Hepatocyte (in vitro differentiated cells): ENCODE measurements at places on chromosomes 12 and 14. TPM values are rescaled to one million over a fixed set of nuclear protein-coding genes. Genes with fewer than 3 reads are reported as not detected.

GRCh38 chr12:12247584-12247983, 19.3 kb downstream of the LRP6 start:
- H3K27ac ChIP-seq: no peak overlapping the region
- no peak overlapping the region for H3K4me3 ChIP-seq
- DNase-seq: no peak
- H3K36me3 ChIP-seq: no peaks in the 10 kb centered on the region
- no peaks in the 10 kb centered on the region for H3K4me1 ChIP-seq
- no peaks in the 10 kb centered on the region for H3K27me3 ChIP-seq

- H3K36me3 ChIP-seq: no peaks in the 10 kb centered on the region
- no peak for DNase-seq
- H3K27me3 ChIP-seq: no peaks in the 10 kb centered on the region
- no peak overlapping the region for H3K27ac ChIP-seq
- H3K4me1 ChIP-seq: no peaks in the 10 kb centered on the region
Measured at GRCh38 chr14:44657203-44657602, 150.1 kb upstream of the FSCB start.

- no peak for DNase-seq
- no peaks in the 10 kb centered on the region for H3K27me3 ChIP-seq
- no peak overlapping the region for H3K27ac ChIP-seq
- no peaks in the 10 kb centered on the region for H3K36me3 ChIP-seq
- H3K4me1 ChIP-seq: no peaks in the 10 kb centered on the region
Measured at GRCh38 chr14:25944020-25944419, 653.8 kb downstream of the NOVA1 start.

DNA sequence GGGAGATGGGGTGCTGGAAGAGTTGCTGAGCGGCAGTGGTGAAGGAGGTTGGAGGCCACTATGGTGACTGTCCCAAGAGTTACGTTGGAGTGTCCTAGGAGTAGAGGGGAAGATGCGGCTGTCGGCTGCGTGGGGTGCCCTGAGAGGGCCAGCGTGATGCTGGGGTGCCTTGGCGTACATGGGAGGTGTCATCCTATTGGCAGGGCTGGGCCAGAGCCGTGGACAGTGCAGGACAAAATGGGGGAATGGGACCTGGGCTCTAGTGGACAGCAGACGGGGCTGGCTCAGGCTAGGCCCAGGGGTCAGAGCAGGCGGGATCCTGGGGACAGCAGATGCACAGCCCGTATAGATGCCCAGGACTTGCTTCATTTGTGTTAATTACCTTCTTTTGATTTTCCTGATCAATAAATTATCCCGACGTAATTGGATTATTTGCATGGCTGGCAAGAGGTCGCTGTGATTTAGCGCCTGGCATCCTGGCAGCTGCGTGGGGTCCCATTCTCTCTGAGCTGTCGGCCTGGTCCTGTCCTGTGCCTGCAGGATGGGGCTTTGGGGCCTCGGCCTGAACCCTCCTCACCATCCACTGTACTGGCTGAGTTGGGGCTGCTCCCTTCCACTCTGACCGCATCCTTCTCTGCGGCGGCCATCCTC, 203.9 kb upstream of the C14orf180 start:
- H3K36me3 ChIP-seq: no peaks in the 10 kb centered on the region
- no peaks in the 10 kb centered on the region for H3K4me1 ChIP-seq
- no peak overlapping the region for H3K27ac ChIP-seq
- no peaks in the 10 kb centered on the region for H3K27me3 ChIP-seq
- no peak overlapping the region for H3K4me3 ChIP-seq

The C12orf56 gene
- total RNA-seq: 0.20 and 0.80 TPM in 2 replicates

The LRRIQ1 gene
- total RNA-seq: 0.13 TPM in 1 of 2 replicates, not detected in the other

The GZMH gene
- total RNA-seq: not detected in 2 replicates

The PIWIL1 gene
- total RNA-seq: not detected in 2 replicates

The SLC38A4 gene
- 34.7 and 37.3 TPM in 2 replicates for total RNA-seq
